ENCODE measurements at places on chromosomes 1 and 21.

DNA sequence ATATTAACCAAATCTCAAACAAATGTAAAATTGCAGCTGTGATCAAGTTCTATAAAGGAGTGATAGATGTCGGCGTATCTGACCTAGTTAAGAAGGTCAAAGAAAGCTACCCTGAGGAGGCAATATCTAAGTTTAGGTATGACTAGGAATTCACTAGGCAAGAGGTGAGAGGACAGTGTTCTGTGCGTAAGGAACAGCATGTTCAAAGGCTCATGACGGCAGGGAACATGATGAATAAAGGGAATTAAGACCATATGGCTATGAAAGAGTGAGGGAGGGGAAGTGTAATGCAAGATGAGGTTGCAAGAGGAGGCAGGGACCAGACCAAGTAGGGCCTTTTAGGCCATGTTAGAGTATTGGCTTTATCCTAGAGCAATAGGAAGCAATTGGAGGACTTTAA lies 8.6 kb downstream of the LIX1L start:
- no peak for DNase-seq

DNA sequence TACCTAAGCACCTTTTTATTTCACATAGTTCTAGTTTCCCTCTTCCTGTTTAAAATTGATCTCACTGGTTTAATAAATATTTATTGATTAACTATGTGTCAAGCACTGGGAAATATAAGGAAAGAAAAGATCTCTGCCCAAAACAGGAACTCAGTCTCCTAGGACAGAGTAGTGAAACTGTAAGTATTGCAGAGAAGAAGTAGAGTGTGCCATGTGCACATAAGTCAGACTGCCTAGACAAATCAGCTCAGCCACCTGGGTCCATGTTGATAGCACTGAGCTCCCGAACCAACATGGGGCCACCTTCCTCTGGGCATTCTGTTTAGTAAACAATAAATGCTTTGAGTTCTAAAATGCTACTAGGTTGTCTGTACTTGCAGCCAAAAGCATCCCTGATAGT lies 9.8 kb upstream of the SSX2IP start:
- peak; percentile 62 for DNase-seq

GRCh38 chr1:89802051-89802450 lies 18.8 kb upstream of the LRRC8D start:
- DNase-seq: no peak

- DNase-seq: peak; percentile 28
These were observed 2.8 kb upstream of the AHDC1 start for GRCh38 chr1:27606708-27607238.

DNA sequence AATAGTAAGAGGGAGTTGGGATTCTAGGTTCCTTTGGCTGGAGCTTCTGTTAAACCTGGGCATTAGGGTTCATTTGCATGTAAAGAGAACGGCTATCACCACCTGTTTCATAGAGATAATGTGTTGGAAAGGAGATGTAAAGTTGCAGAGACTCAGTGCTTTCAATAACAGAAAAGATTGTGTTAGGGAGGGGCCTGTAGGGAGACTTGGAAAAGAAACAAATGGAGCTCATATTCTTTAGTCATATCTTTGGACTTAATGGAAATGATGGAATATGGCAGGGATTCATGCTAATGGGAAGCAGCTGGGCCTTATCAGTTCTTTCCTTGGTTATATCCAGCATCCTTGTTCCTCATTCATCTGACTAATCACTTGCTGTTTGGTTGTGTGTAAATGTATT lies 144.9 kb downstream of the CD247 start:
- no peak for DNase-seq

DNA sequence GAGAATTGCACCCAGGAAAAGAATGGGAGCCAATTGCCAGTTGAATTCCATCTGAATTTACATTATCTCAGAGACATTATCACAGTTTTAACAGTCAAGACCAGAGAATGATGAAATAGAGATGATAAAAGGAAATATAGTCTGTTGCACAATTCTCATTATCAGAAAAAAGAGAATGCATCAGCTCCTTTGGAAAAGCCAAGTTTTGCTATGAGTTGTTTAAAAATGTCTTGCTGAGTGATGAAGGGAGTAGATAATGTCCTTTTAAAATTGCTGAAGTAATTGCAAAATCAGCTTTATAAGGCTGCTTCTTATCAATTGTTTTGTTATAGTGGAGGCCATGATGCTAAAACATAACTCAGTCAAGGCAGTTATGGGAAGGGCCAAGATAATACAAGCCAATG lies 37.9 kb upstream of the EEIG2 start:
- DNase-seq: no peak

- DNase-seq: no peak
These were observed 975.7 kb upstream of the ADGRL2 start for GRCh38 chr1:80825067-80825466.

DNA sequence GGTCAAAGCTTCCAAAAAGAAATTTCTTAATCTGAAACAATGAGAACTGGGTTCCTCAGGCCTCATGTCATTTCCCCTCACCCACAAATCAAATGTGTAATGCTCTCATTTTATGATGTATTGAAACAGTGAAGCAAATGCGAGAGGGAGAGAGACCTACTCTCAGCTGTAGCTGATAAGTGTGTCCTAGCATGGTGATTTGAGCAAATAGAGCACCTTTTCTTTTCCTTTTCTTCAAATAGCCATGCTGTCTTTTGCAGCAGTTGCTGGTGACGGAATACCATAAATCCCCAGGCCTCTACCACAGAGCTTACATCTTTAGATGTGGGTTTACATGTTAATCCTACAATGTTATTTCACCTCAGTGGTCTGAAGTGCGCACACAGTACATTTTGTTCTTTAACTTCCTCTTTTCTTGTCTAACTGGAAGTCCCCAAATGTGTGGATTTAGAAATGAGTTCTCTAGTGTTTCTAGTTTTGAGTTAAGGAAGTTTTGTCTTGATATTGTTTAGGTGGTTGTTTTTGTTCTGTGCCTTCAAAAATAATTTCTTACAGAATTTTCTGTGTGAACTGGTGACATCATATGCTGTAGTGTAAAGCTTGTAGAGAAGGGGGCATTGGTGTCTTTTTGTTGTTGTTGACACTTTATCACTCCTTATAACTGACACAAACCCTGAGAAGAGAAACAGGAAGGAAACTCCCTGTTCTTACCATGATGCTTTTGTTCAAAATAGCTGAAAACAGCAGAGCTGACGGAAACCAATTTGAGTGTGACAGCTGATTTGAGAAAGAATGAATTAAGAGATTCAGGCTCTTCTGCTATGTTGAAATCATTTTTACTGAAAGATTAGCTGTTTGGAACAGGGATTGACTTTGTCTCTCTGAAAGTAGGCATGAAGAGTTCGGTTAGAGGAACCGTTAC lies 12.2 kb downstream of the SMAP2 start:
- DNase-seq: peak; percentile 81
